ENCODE measurements at places on chromosomes 5 and 9. TPM values are rescaled to one million over a fixed set of nuclear protein-coding genes. Genes with fewer than 3 reads are reported as not detected.

Gene WASHC1
- total RNA-seq = 11.2 TPM

Gene PHF19
- 128 TPM for total RNA-seq

Gene PPP2R2B
- 0.15 TPM for total RNA-seq

Gene CXCL14
- 0.17 TPM for total RNA-seq
